PC-9 (cell line): ENCODE measurements at places on chromosomes 11 and 22. TPM values are rescaled to one million over a fixed set of nuclear protein-coding genes. Genes with fewer than 3 reads are reported as not detected.

Gene MRGPRF
- 0.35 and 0.50 TPM in 2 replicates for total RNA-seq

Gene WBP2NL
- 7.1 and 12.2 TPM in 2 replicates for total RNA-seq

Gene OR4D5
- not detected in 2 replicates for total RNA-seq

Gene SMTNL1
- not detected in 2 replicates for total RNA-seq

Gene HIC2
- total RNA-seq: 3.5 and 4.2 TPM in 2 replicates

Gene RAB39A
- not detected in 2 replicates for total RNA-seq

Gene CHRM4
- total RNA-seq: 0.31 TPM in 1 of 2 replicates, not detected in the other

Gene CRYBB3
- total RNA-seq: 0.85 and 2.1 TPM in 2 replicates

Gene MCM5
- total RNA-seq: 71.7 and 115 TPM in 2 replicates

Gene NFAM1
- total RNA-seq: not detected in 2 replicates

Gene ZNF70
- 2.8 and 2.9 TPM in 2 replicates for total RNA-seq

Gene ACR
- total RNA-seq: 0.28 TPM in 1 of 2 replicates, not detected in the other

Gene UPK2
- 17.1 and 23.2 TPM in 2 replicates for total RNA-seq

Gene MS4A12
- total RNA-seq: not detected in 2 replicates

Gene YDJC
- total RNA-seq: 25.7 and 39.1 TPM in 2 replicates

Gene NPAS4
- not detected in 2 replicates for total RNA-seq

Gene PHLDA2
- 10.7 and 14.1 TPM in 2 replicates for total RNA-seq

Gene BTG4
- not detected in 2 replicates for total RNA-seq
